Airway epithelial cell (primary cell): ENCODE measurements at places on chromosomes 16 and 17. TPM values are rescaled to one million over a fixed set of nuclear protein-coding genes. Genes with fewer than 3 reads are reported as not detected.

SLFN12L gene
- total RNA-seq = 0.88 TPM in 1 of 2 replicates, not detected in the other

TEKT1 gene
- total RNA-seq = not detected in 2 replicates

TPSAB1 gene
- total RNA-seq = not detected in 2 replicates

NOTUM gene
- not detected in 2 replicates for total RNA-seq

TRPV3 gene
- 2.0 and 4.9 TPM in 2 replicates for total RNA-seq

NT5M gene
- 0.14 and 2.1 TPM in 2 replicates for total RNA-seq

CA7 gene
- total RNA-seq = not detected in 2 replicates

TPPP3 gene
- 0.19 TPM in 1 of 2 replicates, not detected in the other for total RNA-seq

TNFRSF12A gene
- 298 and 319 TPM in 2 replicates for total RNA-seq

CDH11 gene
- total RNA-seq = 10.5 and 39.6 TPM in 2 replicates

CORO6 gene
- total RNA-seq = 1.3 and 1.9 TPM in 2 replicates
